Activated naive CD4-positive, alpha-beta T cell treated with anti-CD3 and anti-CD28 coated beads, Interleukin-2, amount 50 U/mL, for 16 hours (primary cell): ENCODE measurements at places on chromosomes 12 and 14.
A peak's percentile ranks its signal among the peaks of the same experiment; 100 is the strongest.

- peak; percentile 54 for DNase-seq
Measured at GRCh38 chr14:105363847-105364708, 34.3 kb upstream of the TEX22 start.

DNA sequence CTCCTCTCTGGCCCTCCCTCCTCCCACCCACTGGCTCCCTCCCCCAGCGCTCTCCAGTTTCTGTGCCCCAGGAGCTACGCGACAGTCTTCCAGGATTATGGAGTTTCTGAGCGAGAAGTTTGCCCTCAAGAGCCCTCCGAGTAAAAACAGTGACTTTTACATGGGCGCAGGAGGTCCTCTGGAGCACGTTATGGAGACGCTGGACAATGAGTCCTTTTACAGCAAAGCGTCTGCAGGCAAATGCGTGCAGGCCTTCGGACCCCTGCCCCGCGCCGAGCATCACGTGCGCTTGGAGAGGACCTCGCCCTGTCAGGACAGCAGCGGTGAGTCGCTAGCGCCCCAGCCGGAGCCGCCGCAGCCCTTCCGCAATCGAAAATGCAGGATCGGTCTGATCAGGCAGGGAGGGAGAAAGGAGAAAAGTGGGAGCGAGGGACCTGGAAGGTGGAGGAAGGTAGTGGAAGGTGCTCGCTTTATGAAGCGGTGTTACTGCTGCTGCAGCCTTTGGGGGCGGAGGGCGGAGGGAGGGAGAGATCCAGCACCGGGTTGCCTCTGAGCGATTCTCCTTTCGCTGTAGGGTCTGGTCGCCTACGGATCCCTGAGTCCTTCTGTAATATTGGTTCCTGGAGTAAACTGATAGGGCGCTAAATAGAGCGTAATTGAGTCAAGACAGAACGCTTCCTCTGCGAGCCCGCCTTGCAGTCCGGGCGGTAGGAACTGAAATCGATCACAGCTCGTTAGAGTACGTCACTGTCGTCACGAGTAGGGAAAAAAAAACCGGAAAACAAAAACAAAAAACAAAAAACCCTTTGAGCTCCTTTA lies at the start of gene ALX1:
TSS of gene ALX1 (plus strand) at position 56 of the 819 bp plus-strand sequence. CDS start at position 98, 42 bp downstream.
- no peak for DNase-seq

DNA sequence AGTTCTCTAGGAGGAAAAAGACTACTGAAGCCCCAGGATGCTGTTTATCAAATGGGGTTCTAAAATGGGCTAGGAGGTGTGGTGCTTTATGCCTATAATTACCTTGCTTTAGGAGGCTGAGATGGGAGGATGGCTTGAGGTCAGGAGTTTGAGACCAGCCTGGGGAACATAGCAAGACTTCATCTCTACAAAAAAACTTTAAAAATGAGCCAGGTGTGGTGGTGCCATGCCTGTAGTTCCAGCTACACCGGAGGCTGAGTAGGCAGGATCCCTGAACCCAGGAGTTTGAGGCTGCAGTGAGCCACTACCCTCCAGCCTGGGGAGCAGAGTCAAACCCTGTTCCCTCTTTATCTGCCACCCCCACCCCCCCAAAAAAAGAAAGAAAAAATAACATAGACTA lies 23.3 kb upstream of the SLC2A3 start:
- no peak for DNase-seq

- DNase-seq = no peak
Measured at GRCh38 chr12:93043192-93043876, 114.2 kb upstream of the EEA1 start.

DNA sequence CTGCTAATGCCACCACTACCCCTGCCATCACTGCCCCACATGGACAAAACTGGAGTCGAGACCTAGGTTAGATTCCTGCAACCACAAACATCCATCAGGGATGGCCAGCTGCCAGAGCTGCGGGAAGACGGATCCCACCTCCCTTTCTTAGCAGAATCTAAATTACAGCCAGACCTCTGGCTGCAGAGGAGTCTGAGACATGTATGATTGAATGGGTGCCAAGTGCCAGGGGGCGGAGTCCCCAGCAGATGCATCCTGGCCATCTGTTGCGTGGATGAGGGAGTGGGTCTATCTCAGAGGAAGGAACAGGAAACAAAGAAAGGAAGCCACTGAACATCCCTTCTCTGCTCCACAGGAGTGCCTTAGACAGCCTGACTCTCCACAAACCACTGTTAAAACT lies 7.1 kb upstream of the OAS2 start:
- no peak for DNase-seq

- no peak for DNase-seq
Measured at GRCh38 chr14:34040766-34041165, 89.9 kb upstream of the EGLN3 start.

DNA sequence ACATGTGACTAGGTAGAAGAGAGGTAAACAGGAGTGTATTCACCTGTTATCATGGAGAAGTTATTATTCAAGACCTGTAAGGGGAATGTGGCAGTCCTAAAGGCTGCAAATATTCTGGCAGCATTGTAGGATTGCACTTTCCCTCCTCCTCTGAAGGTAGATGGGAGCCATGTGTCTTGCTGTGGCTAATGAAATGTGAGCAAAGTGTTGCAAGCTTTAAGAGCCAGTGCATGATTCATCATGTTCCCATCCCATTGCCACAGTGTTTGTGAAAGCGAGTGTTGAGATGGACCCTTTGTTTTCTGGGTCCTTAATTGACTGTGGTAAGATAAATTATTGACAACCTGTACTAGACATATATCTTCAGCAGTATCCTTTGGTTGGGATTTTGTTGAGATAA lies 128.7 kb downstream of the RGS6 start:
- no peak for DNase-seq

DNA sequence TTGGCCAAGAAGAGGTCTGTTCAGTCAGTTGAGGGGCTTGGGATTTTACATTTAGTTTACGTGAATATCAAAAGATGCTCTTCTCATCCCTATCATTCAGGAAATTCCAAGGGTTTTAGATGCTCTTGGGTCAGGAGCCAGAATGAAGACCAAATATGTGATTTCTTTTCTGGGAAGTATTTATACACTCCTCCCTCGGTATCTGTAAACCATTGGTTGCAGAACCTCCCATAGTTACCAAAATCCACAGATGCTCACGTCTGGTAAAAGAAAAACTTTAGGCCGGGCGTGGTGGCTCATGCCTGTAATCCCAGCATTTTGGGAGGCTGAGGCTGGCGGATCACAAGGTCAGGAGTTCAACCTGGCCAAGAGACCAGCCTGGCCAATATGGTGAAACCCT lies 75.9 kb downstream of the TNFAIP2 start:
- DNase-seq = no peak

DNA sequence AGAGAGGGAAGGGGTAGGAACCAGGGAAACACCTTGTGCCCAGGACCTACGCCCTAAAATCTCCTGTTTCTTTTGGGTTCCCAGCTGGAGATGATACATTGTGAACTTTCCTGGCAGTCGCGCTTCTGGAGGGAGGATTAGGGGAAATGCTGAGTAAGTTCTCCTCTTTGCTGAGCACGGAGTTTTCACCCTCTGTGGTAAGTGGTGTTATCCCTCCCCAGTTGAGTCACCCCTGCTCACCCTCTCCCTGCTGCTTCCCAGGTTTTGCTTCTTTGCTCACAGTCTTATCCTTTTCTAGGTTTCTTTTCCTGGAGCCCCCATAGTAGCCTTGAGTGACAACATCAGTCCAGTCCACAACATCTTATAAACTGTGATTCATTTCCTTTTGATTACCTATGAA lies 789.1 kb downstream of the TMEM121 start:
- no peak for DNase-seq

DNA sequence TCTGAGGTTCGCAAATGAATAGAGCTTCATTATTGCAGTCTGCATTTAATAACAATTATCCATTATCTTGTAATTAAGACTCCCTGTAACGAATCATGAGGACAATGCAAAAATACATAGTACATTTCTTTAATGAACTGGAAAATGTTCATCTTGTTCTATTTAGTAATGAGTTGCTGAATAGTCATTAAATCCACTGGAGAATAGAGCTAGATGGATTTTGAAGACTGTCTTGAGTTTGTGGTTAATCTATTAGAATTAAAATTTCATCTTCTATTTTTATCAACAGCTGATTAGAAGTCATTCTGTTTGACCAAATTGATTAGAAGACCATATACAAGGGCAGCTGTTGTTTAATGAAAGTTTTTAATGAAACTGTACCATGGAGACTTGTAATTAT lies 107.2 kb downstream of the DERA start:
- DNase-seq = no peak

DNA sequence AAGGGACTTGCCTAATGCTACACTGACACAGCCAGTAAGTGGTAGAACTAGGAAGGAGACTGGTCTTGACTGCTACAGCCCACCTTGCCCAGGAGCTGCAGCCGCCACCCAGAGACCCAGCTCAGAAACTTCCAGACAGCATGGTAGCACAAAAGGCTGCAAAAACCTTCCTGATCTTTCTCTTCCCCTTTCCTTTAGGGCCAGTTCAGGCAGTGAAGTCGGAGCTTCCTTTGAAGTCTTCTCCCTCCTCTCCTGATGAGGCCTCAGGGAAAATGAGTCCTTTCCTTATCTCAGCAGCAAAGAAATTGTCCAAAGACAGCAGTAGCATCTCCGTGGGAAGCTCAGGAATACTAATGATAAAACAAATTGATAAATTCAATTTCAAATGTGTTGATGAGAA lies 21.0 kb upstream of the CHST11 start:
- DNase-seq = no peak

GRCh38 chr12:120870415-120870814 lies 33.7 kb downstream of the SPPL3 start:
- no peak for DNase-seq

GRCh38 chr12:111441107-111441928 lies 35.6 kb downstream of the SH2B3 start:
- DNase-seq = no peak

- DNase-seq = no peak
Measured at GRCh38 chr12:104579718-104580495, 123.2 kb downstream of the CHST11 start.

GRCh38 chr14:94356379-94357056 lies 31.9 kb downstream of the SERPINA1 start:
- DNase-seq = no peak

- no peak for DNase-seq
Measured at GRCh38 chr12:65339161-65339560, 60.7 kb downstream of the MSRB3 start.

GRCh38 chr12:123011701-123012100 lies 31.2 kb downstream of the ARL6IP4 start:
- no peak for DNase-seq

GRCh38 chr14:76742966-76743365 lies 18.3 kb upstream of the VASH1 start:
- DNase-seq = no peak

GRCh38 chr12:51126297-51126696 lies 42.9 kb upstream of the CSRNP2 start:
- no peak for DNase-seq

DNA sequence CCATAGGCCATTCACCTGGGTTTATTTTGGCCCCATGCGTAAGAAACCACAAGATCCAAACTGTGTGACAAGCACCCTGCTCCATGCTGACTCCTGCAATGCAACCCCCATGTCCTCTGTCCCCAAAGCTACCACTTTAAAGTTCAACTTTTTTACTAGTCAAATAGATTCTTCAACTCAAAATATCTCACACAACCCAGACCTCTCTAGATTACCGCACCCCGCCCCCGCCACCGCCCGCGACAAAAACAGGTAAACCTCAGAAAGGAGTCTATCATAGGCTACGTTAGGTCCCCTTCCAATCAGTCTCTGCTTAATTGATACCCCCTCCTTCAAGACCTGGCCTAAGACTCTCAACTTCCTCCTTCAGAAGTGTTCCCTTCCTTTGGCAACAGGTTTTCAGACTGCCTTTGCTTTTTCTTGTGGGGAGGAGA lies 2.2 kb downstream of the ZFP36L1 start:
- peak; percentile 80 for DNase-seq

GRCh38 chr14:24390701-24391468 lies 7.9 kb upstream of the NYNRIN start:
- no peak for DNase-seq

- DNase-seq = no peak
Measured at GRCh38 chr12:89733579-89734201, 25.1 kb upstream of the ATP2B1 start.

DNA sequence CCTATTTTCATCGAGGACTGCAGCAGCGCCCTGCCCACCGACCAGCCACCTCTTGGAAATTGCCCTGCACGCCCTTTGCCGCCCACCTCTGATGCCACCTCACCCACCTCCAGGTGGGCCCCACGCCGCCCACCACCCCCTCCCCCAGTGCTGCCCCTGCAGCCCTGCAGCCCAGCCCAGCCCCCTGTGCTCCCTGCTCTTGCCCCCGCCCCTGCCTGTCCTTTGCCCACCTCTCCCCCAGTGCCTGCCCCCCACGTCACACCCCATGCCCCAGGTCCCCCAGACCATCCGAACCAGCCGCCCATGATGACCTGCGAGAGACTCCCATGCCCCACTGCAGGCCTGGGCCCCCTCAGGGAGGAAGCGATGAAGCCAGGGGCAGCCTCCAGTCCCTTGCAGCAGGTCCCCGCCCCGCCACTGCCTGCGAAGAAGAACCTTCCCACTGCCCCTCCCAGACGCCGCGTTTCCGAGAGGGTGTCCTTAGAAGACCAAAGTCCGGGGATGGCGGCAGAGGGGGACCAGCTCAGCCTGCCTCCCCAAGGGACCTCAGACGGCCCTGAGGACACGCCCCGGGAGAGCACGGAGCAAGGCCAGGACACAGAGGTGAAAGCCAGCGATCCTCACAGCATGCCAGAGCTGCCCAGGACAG lies 96.5 kb downstream of the LGMN start:
- no peak for DNase-seq

- DNase-seq = no peak
Measured at GRCh38 chr14:47366006-47366405, 309.4 kb downstream of the MDGA2 start.

GRCh38 chr14:31419967-31420318 lies 407 bp downstream of the HEATR5A start:
- peak; percentile 14 for DNase-seq

GRCh38 chr12:121712461-121713256 lies at the start of gene TMEM120B:
TSS of gene TMEM120B (plus strand) at chr12:121712752. CDS start at chr12:121712896, 144 bp downstream.
- peak; percentile 76 for DNase-seq

GRCh38 chr12:13627536-13627935 lies 353.9 kb downstream of the GRIN2B start:
- no peak for DNase-seq

- no peak for DNase-seq
Measured at GRCh38 chr12:74906224-74906623, 303.4 kb downstream of the KCNC2 start.

GRCh38 chr12:95970905-95971304 lies 25.2 kb downstream of the HAL start:
- DNase-seq = no peak

- DNase-seq = no peak
Measured at GRCh38 chr14:53786045-53786444, 170.6 kb downstream of the BMP4 start.

GRCh38 chr12:76216585-76217472 lies 131.4 kb downstream of the BBS10 start:
- DNase-seq = no peak
